Activated T-cell treated with anti-CD3 and anti-CD28 coated beads for 1 hour (primary cell): ENCODE measurements at places on chromosomes 2 and 18.

DNA sequence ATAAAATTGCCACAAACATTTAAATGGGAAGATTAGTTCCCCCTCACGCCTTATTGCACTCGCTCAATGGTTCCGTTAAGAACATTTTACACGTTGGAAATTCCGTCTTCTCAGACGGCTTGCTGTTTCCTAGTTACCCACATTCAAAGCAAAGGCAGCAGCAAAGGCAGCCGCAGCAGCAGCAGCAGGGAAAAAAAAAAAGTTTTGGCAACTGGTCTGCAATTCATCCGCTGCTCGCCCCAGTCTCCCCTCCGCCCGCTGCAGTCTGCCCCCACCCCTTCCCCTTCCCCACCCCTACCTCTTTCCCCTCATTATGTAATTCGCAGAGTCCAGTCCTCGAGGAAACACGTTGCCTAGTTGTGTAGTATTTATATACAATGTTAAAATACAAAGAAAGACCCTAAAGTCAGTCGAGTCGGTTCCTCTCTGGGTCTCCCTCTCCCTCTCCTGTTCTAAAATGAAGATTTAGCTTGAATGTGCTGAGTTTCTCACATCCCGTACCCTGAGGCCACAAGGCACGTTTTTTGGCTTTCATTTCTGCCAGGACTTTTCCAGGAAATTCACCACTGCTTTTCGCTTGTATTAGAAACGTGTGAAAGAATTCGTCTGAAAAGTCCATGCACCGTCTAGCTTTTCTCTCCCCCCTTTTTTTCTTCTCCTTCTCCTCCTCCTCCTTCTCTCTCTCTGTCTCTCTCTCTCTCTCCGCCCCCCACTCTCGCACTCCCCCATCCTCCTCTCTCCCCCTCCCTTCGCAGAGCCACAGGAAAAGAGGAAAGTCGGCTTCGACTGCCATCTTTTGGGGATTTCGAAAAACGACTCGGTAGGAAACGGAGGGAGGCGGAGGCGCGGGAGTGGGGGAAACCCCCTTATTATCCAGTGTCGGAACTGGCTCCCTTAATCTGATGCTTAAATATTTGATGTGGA is 140.0 kb downstream of the MEIS1 start:
- DNase-seq: no peak

GRCh38 chr2:199556527-199557285 is 99.0 kb upstream of the SATB2 start:
- no peak for DNase-seq

GRCh38 chr2:3277748-3278520 is 99.7 kb downstream of the EIPR1 start:
- DNase-seq: no peak

GRCh38 chr2:201182650-201183364 is at the start of gene CASP10:
Gene CASP10 (plus strand): TSS chr2:201183141. CDS start chr2:201185778, 2,637 bp downstream.
- DNase-seq: no peak

DNA sequence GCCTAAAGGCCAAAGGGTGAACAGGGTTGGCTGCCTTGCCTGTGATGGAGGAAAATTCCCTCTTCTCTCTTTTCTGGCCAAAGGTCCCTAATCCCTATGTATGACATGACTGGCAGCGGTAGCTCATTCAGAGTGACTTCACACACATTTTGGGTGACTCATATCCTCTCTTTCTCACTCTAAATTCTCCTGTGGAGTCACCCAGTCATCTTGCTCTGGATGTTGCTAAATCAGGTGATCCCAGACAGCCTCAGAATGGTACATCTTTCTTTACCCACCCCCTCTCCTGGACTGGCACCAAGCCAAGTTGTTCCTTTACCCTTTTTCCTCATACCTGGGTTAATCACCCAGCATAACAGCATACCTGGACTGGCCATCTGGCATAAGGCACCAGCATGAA is 77.2 kb downstream of the NEURL3 start:
- DNase-seq: no peak

- DNase-seq: no peak
These were observed 66.2 kb upstream of the CTDP1 start for GRCh38 chr18:79613186-79613931.

GRCh38 chr2:123500988-123501387 is 524.1 kb upstream of the CNTNAP5 start:
- no peak for DNase-seq

GRCh38 chr18:42578792-42579191 is 536.7 kb downstream of the RIT2 start:
- no peak for DNase-seq

DNA sequence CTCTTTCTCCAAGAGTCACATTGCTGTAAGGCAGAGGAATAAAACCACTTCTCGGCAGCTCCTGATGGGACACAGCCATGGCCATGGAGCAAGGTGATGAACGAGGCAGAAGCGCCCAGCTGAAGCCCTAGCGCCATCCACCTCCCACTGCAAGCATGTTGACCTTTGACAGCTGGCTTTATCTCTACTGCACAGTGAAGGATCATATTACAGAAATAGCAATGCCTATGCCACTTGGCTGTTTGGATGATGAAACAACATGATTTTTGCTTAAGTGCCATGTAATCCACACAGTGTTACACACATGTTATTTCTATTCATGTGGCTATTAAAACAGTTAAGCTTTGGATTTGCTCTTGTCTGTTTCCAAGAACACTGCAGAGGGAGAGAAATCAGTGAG is 167.7 kb downstream of the VAPA start:
- DNase-seq: no peak

- DNase-seq: no peak
These were observed 56.3 kb upstream of the CCDC195 start for GRCh38 chr2:224772494-224772893.
